ENCODE measurements at places on chromosomes 5 and 9.

GRCh38 chr9:4095484-4095883, 204.4 kb downstream of the GLIS3 start:
- no peak for DNase-seq

- DNase-seq: no peak
These were observed 40.3 kb upstream of the SVEP1 start for GRCh38 chr9:110619831-110620230.

- DNase-seq: no peak
These were observed 2.2 kb downstream of the NPR3 start for GRCh38 chr5:32713361-32713769.

GRCh38 chr5:180284149-180284548, 7.7 kb downstream of the MAPK9 start:
- no peak for DNase-seq

- no peak for DNase-seq
These were observed 33.8 kb downstream of the ERP44 start for GRCh38 chr9:100064872-100065581.

- peak; percentile 18 for DNase-seq
These were observed 90.4 kb downstream of the ZNF608 start for GRCh38 chr5:124655921-124656511.

GRCh38 chr9:107863396-107863795, 373.8 kb upstream of the KLF4 start:
- DNase-seq: no peak

- DNase-seq: no peak
These were observed 229.0 kb downstream of the ROR2 start for GRCh38 chr9:91720751-91721705.

DNA sequence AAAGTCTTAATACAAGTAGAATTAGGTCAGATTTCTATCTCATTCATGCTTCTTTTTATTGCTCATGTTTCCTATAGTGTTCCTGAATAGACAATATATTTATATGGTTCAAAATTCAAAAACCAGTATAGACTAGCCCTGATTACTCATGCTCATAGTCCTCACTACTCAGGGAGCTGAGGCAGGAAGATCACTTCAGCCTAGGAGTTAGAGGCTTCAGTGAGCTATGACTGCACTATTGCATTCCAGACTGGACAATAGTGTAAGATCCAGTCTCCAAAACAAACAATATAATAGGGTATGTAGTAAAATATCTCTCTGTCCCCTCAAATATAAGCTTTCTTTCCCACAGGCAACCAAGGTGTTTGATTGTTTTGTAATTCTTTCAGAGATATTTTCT, 2.4 kb downstream of the ANKRD31 start:
- no peak for DNase-seq

GRCh38 chr9:106883626-106884190, 20.7 kb downstream of the ZNF462 start:
- DNase-seq: no peak

GRCh38 chr5:102617191-102618187, 118.7 kb upstream of the SLCO6A1 start:
- DNase-seq: no peak

DNA sequence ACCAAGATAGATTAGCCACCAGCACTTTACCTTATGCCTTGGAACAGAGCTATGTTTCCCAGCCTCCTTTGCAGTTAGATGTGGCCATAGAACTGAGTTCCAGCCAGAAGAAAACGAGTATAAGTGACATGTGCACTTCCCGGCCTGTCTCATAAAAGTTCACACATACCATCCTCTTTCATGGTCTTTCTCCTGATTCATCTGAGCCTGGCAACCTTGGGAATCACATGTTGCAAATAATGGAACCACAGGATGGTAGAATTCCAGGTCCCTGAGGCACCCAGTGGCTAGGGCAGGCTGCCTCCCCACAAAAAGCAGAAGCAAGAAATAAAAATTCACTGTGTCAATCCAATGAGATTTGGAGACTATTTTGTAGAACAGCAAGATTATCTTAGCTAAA, 128.1 kb downstream of the PDE4D start:
- no peak for DNase-seq

DNA sequence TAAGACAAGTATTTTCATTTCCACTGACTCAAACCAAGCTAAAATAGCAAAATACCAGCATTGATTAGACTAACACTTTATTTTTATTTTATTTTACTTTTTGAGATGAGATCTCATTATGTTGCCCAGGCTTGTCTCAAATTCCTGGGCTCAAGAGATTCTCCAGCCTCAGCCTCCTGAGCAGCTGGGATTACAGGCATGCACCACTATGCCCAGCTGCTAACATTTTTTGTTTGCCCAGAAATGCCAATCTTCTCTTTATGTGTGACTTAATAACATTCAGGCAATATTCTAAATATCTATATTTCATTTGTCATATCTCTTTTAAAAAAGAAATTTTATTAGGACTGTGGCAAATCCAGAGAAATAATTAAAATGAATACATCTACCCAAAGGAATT, 55.0 kb downstream of the OXCT1 start:
- no peak for DNase-seq

GRCh38 chr9:82208741-82209450, 220.3 kb downstream of the SPATA31D1 start:
- DNase-seq: no peak

DNA sequence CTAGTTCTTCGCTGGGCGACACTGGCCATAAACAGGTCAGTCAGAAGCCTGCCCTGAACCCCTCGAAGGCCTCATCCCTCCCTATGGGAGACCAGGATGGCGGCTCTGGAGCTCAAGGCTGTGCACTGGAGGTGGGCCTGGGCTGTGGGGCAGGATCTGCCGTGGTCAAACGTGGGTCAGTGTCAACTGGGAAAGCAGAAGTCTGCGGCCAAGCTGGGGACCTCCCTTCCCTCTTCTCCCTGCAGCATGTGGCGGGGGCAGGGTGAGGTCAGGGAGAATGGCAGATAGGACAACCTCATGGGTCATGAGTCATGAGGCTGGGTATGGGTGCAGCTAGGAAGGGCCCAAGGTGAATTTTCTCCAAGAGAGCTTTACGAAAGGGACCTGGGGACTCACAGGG, 132.9 kb downstream of the RXRA start:
- no peak for DNase-seq

DNA sequence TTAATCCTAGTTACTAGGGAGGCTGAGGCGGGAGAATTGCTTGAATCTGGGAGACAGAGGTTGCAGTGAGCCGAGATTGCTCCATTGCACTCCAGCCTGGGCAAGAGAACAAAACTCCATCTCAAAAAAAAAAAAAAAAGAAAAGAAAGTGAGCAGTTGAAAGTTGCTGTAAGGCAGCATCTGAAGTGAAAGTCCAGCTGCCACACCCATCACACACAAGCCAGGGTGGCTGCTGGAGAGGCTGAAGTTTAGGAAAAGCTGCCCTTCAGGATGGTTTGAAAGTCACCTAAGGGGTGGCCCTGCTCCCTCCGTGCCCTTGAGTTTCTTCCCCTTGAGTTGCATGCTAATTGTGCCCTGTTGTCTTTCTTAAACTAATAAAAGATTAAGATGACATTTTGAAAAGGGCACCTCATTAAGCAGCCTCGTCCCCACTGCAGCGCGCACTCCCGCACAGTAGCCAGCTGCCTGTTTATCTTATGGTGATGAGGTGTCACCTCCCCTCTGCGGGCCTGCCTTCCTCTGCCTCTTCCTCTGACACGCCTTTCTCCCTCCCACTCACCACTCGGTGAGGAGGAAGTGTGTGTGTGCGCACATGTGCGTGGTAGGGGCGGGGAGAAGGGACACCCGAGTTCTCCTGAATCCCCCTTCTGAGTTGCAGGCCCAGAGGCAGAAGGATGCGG, 104.2 kb upstream of the PANK3 start:
- no peak for DNase-seq

- no peak for DNase-seq
These were observed 137.9 kb downstream of the BNC2 start for GRCh38 chr9:16732546-16732945.

GRCh38 chr9:15618540-15619331, 65.9 kb downstream of the CCDC171 start:
- DNase-seq: no peak

DNA sequence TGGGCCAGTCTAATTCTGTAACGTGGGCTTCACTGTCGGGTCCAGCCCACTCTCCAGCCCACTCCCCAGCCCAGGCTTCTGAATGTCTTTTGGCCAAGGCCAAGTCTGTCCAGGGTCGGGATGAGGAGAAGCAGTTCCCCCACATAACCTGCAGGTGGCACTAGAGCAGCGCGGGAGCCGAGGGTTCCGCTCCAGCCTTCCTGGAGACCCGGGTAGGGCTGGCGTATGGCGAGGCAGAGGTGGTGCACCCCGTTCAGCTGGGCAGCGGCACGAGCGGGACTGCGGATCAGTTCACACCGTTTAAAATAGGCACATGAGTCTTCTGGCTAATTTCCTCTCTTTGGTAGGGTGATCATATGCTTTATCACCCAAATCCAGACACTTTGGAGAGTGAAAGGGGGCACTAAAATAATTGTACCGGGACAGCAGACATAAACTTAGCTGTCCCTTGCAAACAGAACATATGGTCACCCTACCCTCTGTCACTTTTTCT, 185.9 kb downstream of the MSX2 start:
- peak; percentile 28 for DNase-seq

DNA sequence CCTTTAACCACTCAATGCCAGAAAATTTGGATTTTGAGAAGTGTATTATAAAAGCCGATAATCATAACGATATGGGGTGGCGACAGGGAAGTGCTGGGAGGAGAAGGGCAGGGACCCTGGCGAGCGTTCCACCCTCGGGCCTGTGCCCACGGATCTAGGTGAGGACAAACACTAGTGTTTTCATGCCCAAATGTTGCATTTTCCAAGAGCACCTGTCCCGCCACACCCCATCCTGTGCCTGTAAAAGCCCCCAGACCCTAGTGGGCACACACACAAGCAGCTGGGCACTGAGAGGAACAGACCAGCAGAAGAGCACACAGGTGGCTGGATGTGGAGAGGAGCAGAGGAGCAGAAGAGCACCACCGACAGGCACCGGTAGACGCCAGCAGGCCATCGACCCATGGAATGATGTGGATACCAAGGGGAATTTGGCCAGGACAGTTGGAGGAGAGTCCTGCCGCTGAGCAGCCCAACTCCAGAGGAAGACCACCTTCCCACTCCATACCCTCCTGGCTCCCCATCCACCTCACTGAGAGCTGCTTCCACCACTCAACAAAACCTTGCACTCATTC, 315.0 kb downstream of the EDIL3 start:
- DNase-seq: no peak

- no peak for DNase-seq
These were observed 980 bp upstream of the RHOBTB3 start for GRCh38 chr5:95730011-95730700.

DNA sequence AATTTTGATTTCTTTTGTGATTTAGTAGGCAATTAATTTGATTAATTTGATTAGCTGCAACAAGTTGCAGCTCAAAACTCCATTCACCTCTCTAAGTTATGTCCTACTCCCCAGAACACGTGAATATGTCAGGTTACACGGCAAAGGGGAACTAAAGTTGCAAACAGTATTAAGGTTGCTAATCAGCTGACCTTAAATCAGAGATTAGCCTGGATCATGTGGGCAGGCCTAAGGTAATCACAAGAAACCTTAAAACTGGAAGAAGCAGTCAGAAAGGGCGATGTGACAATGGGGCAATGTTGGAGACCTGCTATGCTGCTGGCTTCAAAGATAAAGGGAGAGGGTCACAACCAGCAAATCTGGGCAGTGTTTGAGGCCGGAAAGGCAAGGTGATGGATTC, 47.3 kb upstream of the ANXA1 start:
- no peak for DNase-seq

GRCh38 chr5:113194125-113194524, 217.5 kb downstream of the DCP2 start:
- DNase-seq: no peak

DNA sequence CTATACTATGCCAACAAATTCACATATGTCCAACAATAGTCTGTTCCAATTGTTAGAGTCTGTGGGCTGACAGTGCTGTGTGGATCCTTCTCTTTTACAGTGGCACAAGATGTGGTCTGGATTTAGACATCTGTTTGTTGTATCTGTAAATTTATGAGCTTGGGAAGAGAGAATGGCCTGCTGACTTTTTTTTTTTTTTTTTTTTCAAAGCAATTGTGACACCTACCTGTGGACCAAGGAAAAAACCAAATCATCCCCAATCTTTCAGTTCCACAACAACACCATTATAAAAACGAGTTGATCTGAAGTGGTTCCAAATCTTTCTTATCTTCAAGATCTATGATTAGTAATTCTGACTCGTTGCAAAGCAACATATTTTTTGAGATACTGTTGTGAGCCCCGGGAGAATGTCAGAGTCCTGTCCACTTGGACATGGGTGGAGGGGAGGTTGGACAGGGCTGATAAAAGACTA, 4.9 kb downstream of the IRX2 start:
- no peak for DNase-seq

Measured in Jurkat, Clone E6-1 (cell line).